ENCODE measurements at places on chromosomes 7 and 10. TPM values are rescaled to one million over a fixed set of nuclear protein-coding genes. Genes with fewer than 3 reads are reported as not detected.

The COPG2 gene
- total RNA-seq, result 45.7 TPM

DNA sequence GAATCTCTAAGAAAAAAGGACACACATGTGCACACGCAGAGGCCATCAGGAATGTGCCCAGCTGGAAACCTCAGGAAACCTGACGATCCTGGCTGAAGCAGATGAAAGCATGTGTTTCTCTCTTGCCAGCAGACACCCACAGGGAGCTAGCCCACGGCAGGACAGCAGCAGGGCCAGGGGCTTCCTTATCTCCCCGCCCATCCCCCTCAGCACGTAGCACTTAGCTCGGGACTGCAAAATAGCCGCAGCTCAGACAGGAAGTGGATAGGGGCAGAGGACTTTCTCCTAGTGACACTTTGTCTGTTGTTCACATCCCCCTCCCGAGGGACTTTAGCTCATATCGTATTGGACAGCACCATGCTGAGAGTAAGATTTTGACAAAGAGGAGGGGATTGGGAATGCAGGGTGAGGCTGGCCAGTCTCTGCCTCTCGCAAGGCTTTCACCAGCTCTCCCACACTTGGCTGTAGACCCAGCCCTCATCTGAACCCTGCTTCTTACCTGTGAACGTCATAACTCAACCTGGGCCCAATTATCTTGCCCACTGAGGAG is 63.8 kb downstream of the MKI67 start:
- peak; percentile 61 for DNase-seq

DNA sequence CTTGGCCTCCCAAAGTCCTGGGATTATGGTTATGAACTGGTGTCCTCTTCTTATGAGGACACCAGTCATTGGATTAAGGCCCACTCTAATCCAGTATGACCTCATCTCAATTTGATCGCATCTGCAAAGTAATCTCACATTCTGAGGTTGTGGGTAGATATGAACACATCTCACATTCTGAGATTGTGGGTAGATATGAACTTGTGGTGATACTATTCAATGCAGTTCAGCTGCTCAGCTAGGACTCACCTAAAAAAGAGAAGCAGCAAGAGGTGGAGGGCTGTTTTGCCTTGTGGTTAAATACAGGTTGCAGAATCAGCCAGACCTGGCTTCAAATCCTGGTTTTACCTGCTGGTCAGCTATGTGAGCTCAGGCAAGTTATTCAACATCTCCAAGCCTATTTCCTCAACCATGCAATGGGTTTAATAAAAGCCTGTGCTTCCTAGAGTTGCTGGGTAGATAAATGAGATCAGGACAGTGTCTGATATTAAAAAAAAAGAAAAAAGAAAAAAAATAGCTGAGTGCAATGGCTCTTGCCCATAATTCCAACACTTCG is 8.5 kb upstream of the BAG3 start:
- DNase-seq, result no peak

The OR2A1 gene
- total RNA-seq, result not detected

- no peak for DNase-seq
These were observed 59.7 kb downstream of the IGF2BP3 start for GRCh38 chr7:23410446-23411183.

GRCh38 chr10:988667-989545 is 672 bp downstream of the GTPBP4 start:
- no peak for DNase-seq

The STMP1 gene
- 14.4 TPM for total RNA-seq

DNA sequence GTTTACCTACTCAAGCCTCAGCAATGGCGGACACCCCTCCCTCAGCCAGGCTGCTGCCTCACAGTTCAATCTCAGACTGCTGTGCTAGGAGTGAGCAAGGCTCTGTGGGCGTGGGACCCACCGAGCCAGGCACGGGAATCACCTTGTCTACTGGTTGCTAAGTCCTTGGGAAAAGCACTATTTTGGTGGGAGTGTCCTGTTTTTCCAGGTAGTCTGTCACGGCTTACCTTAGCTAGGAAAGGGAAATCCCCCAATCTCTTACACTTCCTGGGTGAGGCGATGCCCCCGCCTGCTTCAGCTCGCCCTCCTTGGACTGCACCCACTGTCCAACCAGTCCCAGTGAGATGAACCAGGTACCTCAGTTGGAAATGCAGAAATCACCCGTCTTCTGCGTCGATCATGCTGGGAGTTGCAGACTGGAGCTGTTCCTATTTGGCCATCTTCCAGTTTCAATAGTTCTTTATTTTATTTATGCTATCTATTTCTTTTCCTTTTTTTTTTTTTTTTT is at the start of gene HYAL4:
TSS of gene HYAL4 (plus strand) at position 458 of the 508 bp plus-strand sequence. CDS start 23,105 bp downstream, outside the sequence.
- DNase-seq, result no peak

GRCh38 chr10:31765541-31765940 is 163.1 kb downstream of the ARHGAP12 start:
- DNase-seq, result no peak

DNA sequence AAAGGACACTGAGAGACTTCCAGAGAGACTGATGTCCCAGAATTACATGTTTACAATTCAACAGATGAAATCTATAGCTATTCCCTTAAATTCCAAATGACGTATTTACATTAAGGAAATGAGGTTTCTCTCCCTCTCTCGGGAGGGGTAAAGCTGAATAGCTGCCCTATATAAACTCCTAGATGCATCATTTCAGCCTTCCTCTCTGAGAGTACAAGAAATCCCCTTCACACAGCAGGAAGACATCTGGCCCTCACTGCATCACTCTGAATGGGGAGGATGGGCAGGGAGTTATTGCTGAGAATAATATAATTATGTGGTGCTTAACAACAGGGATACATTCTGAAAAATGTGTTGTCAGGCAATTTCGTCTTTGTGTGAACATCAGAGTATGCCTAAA is 11.0 kb downstream of the POT1 start:
- no peak for DNase-seq

The STEAP1B gene
- total RNA-seq, result 22.7 TPM

The NOS3 gene
- total RNA-seq, result 15.5 TPM

GRCh38 chr10:100510533-100511308 is 8.9 kb downstream of the SEC31B start:
- no peak for DNase-seq

- no peak for DNase-seq
These were observed 36.4 kb upstream of the CD36 start for GRCh38 chr7:80601999-80602398.

DNA sequence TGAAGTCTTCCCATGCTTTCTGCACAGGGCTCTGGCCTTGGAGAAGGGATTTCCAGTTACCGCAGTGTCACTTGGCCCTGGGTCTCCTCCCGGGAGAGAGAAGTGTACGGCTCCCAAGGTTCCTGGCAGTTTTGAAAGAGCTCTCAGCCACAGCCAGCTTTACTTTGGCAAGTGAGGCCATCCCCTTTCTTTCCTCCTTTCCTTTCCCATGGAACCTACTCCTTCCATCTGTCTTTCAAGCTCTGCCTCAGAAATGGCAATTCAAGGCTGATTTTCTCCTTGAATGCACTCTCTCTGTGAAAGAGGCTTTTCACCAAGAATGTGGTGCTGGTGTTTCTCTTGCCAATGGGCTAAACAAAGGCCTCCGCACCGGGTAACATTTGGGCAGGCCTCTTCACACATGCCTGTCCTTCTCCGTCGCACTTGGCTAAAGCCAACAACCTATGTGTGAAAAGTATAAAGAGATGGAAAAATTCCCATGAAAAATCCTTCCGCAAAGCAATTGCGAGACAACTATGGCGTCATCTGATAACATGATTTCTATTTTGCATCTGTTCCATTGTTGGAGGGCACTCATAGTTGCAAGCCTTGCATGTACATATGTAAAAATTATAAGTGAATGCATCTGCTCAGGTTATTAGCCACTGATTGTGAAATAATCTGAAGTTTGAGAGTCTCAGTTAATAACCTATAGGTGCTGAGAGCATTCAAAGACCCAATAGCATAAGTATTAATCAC is 125.4 kb downstream of the PFKFB3 start:
- DNase-seq, result no peak

GRCh38 chr10:63388421-63389031 is 77.3 kb downstream of the JMJD1C start:
- no peak for DNase-seq

The ENO4 gene
- 1.9 TPM for total RNA-seq

The C7orf57 gene
- total RNA-seq, result 0.85 TPM

The GPRIN2 gene
- 4.3 TPM for total RNA-seq

The VPS26A gene
- total RNA-seq, result 14.9 TPM

DNA sequence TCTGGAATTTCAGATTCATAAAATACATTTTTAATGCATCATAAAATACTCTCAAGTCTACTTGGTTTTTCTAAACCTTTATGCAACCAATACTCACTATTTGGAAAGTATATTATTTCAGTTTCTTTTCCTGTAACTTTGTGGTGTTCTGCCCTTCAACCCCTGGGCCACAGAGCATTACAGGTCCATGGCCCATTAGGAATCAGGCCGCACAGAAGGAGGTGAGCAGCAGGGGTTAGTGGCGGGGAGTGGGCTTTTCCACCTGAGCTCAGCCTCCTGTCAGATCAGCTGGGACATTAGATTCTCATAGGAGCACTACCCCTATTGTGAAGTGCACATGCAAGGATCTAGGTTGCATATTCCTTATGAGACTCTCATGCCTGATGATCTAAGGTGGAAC is 9.7 kb downstream of the SNX13 start:
- DNase-seq, result no peak

DNA sequence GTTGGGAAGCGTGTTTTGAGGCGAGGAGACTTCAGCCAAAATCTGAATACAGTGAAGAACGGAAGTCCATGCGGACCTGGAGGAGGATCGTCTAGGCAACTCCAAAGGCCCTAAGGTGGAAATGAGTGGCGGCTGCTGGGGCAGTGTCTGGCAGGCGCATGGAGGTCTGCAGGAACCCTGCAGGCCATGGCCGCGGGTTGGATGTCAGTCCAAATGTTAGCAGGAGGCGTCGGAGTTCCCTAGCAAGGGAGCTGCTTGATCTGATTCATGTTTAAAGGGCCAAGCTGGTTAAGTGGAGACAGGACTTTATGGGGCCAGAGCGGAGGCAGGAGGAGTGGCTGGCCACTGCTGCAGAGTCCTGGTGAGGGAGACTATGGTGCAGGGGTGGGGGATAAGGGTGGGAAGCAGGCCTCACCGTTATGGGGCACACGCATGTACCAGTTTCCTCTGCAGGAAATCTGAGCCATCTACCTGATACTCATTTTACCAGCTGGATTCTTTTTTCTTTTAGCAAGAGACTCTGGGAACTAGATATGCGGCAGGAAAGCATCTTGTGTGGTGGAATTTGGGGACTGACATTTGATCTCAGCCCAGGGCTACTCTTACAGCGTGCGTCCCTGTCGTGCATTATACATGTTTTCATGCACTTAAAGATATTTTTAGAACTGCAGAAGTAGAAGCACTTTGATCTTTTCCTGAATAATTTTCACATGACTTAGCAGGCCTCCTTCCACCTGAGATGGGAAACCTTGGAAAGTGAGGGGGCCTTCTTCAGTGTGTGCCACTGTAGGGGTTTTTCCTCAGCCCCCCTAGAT is 6.6 kb upstream of the REPIN1 start:
- DNase-seq, result peak; percentile 24

The TMEM60 gene
- 32.3 TPM for total RNA-seq

DNA sequence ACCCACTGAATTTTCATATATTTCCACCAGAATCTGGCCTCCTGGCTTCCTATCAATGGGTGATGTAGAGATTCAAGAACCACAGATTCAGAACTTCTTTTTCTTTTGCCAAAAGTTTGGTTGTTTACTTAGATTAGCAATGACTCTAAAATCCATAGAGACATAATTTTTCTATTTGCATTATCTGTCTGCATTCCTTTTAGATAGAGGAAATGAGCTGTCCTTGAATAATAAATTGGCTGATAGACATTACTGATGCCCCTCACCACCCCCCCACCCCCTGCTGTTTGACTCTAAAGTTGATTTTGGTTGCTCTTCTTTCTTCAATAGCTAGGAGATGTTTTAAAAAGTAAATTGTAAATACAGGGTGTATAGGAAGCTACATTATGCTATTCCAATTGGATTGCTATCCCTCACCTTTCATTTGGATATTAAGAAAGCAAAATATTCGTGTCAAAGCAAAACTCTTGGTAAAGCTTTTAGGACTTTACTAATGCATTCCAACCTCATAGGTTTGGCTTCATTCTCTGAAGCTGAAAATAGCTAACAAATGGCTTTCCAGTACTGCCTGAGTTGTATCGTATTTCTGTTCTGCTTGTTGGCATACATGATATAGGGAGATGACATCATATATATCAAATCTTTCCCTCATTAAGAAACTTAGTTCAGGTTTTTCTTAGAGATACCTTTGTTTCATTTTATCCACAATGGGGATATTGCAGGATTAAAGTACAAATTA is 606.0 kb downstream of the ARL4A start:
- DNase-seq, result no peak

The HYCC1 gene
- total RNA-seq, result 62.9 TPM

DNA sequence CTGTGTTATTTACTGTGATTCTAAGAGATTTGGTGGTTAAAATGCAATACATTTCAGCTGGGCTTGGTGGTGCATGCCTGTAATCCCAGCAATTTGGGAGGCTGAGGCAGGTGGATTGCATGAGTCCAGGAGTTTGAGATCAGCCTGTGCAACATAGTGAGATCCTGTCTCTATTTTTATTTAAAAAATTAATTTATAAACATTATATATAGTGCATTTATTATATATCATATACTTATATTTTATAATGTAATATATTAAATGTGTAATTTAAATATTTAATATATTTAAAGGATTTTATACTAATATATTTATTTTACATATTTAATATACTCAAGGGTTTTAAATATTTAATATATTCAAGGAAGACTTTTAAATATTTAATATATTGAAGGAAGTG is 402.8 kb upstream of the PCDH15 start:
- DNase-seq, result no peak

The NPC1L1 gene
- total RNA-seq, result not detected

DNA sequence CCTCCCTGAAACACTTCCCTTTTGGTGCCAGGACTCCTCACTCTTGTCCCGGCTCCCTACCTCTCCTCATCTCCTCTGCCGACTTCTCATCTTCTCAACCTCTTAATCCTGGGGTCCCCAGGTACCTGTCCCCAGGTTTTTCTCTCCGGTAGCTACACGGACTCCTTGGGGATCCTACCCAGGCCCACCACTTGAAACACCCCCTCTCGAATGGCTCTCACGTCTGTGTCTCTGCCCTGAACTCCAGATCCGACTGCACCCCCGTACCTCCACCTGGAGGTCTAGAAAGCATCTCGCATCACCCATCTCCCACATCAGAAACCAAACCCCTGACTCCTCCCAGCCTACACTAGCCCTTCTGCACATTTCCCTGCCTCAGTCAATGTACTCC is 4.8 kb downstream of the TBATA start:
- DNase-seq, result peak; percentile 19

GRCh38 chr10:89337484-89337883 is 9.7 kb downstream of the IFIT3 start:
- DNase-seq, result no peak

The MYO1G gene
- not detected for total RNA-seq

The PRKG1 gene
- 8.9 TPM for total RNA-seq

Measured in H7 (cell line).